Aorta (tissue), 5 donors: ENCODE measurements at places on chromosomes 1 and 21. TPM values are rescaled to one million over a fixed set of nuclear protein-coding genes. Genes with fewer than 3 reads are reported as not detected.

Gene MIS18A
- polyA plus RNA-seq: 4.8 TPM

Gene TOR1AIP1
- 48.0 TPM for polyA plus RNA-seq

Gene PATJ
- 12.5 TPM for polyA plus RNA-seq

- DNase-seq: no peak
These were observed 4.3 kb downstream of the LCK start for GRCh38 chr1:32255072-32256071.

DNA sequence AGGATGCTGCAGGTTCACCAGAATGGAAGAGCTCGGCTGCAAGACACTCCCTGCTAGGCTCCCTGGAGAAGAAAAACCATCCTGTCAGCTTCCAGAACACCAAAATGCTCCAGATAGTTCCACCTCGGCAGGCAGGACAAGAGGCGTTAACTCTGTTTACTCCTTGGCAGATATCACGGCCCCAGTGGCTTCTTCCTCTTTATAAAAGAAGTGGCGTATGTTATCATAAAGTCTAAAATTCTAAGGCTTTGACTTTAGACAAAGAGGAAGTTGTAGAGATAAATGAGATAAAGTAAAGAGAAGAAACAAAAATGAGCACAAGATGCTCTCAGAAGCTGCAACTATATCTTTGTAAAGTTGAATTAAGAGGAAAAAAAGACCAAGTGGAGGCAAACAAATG is 24.3 kb upstream of the MTF1 start:
- no peak for DNase-seq
